ENCODE measurements at places on chromosomes 3 and 15.
A peak's percentile ranks its signal among the peaks of the same experiment; 100 is the strongest.

- no peak for DNase-seq
- H3K4me3 ChIP-seq, result no peak overlapping the region
- H3K36me3 ChIP-seq, result peaks cover 5% of the 10 kb centered on the region
- no peak overlapping the region for H3K27ac ChIP-seq
- no peaks in the 10 kb centered on the region for H3K4me1 ChIP-seq
- H3K27me3 ChIP-seq, result no peaks in the 10 kb centered on the region
Measured at GRCh38 chr3:132593947-132594323, 3.1 kb upstream of the ACKR4 start.

- H3K4me1 ChIP-seq, result peaks cover 62% of the 10 kb centered on the region
- no peaks in the 10 kb centered on the region for H3K27me3 ChIP-seq
- no peaks in the 10 kb centered on the region for H3K36me3 ChIP-seq
Measured at GRCh38 chr3:71725271-71725991, at the start of gene EIF4E3. TSS of gene EIF4E3 (minus strand) at chr3:71725402. CDS start at chr3:71725367, 35 bp downstream.

- H3K36me3 ChIP-seq, result no peaks in the 10 kb centered on the region
- H3K4me3 ChIP-seq, result no peak overlapping the region
- no peak for DNase-seq
- no peaks in the 10 kb centered on the region for H3K27me3 ChIP-seq
- no peaks in the 10 kb centered on the region for H3K4me1 ChIP-seq
- no peak overlapping the region for H3K27ac ChIP-seq
Measured at GRCh38 chr15:97200161-97200560, 760.3 kb upstream of the ARRDC4 start.

DNA sequence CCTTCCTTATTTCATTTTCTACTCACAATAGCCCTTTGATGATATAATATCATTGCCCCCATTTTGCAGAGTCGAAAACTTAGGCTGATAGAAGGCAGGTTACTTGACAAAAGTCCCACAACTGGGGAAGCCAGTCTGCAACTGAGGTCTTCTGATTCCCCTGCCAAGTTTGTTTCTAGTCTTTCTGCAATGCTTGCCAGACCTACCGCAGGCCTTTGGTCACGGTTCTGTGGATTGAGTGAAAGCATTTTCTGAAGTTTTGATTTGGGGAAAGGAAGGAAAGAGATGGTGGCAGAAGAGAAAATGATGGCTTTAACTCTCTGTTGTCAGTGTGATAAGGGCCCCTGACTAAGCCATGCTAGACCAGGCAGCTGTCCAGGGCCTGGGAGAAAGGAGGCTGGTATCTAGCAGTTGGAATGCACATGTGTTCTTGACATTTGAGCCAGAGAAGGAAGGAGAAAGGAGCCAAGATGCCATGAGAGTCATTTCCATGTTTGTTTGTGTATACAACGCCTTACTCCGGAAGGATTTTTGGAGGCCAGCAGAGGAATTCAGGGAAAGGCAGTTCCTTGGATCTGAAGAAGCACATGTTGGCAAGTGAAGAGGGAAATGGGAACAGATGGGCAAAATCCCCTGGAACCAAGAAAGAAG, 29.9 kb downstream of the FAH start:
- no peak overlapping the region for H3K27ac ChIP-seq
- DNase-seq, result no peak
- no peaks in the 10 kb centered on the region for H3K4me1 ChIP-seq
- H3K27me3 ChIP-seq, result no peaks in the 10 kb centered on the region

DNA sequence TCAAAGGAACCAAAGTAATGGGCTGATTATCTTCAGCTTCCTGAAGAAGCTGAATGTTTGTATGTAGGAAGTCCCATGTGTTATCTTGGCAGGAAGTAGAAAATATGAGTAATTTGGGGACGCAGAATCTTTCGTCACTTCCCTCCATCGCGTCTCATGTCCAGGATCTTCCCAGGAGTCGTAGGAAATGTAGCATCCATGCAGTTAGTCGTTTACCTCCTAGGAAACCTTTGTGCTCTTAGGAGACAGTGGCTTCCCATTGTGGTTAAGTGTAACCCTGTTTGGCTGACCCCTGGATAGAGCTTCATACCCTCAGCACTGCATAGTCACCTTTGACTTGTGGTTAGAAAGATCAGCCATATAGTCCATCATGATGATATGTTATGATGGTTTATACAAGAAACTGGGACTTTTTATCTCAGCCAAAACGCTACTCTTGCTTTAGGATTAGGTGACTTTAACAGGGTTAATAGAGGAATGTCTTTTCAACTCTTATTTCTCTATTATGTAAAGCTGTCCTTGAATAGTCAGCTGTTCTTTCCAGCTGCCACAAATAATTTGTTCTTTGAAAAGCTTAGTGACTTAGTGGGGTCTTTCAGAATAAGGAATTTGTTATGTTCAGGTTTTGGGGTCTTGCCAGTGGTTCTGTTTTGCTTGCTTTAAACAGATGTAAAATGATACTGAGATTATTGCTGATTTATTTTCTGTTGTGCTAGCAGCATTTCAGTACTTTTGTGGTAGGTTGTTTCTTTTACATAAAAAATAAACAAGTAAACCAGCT, 92.2 kb downstream of the KLHL25 start:
- peak overlapping the region; percentile 27 for H3K4me3 ChIP-seq
- H3K36me3 ChIP-seq, result peaks cover 23% of the 10 kb centered on the region
- peak overlapping the region; percentile 85 for H3K27ac ChIP-seq
- no peak for DNase-seq
- H3K27me3 ChIP-seq, result no peaks in the 10 kb centered on the region

All from CD4-positive, alpha-beta T cell (primary cell).